ENCODE measurements at places on chromosomes 11 and 22. TPM values are rescaled to one million over a fixed set of nuclear protein-coding genes. Genes with fewer than 3 reads are reported as not detected.

The TRPC6 gene
- total RNA-seq, result not detected

The DGCR8 gene
- total RNA-seq, result 22.3 TPM

The NPAS4 gene
- 0.11 TPM for total RNA-seq

The NUDT8 gene
- total RNA-seq, result 9.1 TPM

The IMMP1L gene
- total RNA-seq, result 49.6 TPM

The ABCC8 gene
- total RNA-seq, result not detected

The MIOX gene
- total RNA-seq, result not detected

The PRR33 gene
- total RNA-seq, result not detected

The LYVE1 gene
- total RNA-seq, result not detected

The SELENOH gene
- 290 TPM for total RNA-seq

The LRRC32 gene
- total RNA-seq, result 0.18 TPM

The DERL3 gene
- total RNA-seq, result 0.57 TPM

The OR5P2 gene
- not detected for total RNA-seq
